ENCODE measurements at places on chromosomes 5 and 9.

DNA sequence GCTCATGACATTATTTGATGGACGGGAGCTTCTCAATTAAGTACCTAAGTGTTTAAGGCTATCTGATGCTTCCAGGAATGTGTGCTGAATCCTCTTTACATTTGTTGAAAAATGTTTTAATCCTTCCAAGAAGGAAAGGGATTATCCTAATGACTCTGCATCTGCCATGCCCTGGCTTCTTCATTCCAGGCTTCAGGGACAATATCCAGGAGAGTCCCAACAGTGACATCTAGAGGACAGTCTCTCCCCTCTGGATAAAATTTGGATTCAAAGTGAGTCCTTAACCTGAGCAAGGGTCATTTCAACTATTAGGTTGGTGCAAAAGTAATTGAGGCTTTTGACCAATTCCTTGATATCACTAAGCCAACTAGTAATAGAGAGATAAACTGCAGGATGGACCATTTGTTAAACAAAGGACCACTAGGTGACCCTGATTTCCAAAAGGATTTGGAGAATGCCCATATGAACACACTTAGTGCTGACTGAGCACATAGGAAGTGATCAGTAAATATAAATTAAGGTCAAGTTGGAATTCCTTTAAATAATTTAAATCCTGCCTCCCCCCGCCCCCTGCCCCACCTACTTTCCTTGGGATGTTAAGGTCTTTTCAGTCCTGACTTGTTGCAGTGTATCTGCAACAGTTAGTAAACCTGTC, 19.1 kb downstream of the TNFSF8 start:
- DNase-seq: no peak

- no peak for DNase-seq
Observed at GRCh38 chr5:149635394-149635793, 54.1 kb downstream of the ARHGEF37 start.

GRCh38 chr5:179405426-179406030, 60.3 kb upstream of the ADAMTS2 start:
- DNase-seq: no peak

DNA sequence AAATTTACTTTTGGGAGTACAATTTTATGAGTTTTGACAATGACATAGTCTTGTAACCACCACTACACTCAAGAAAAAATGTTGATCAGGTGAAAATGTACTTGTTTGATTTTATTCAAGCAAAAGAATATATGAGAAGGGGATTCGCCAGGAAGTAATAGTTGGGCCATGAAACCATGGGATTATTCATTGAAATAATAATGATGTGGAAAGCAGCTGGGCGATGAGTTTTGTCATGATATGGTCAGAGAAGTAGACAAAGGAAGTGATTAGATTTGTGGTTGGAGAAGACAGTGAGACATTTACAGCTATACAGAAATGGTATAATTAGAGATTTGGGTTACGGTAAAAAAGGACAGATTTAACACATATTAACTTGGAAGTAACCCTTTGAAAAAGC, 11.2 kb downstream of the HMGCR start:
- DNase-seq: no peak

- DNase-seq: no peak
Observed at GRCh38 chr9:135882011-135882410, 25.3 kb downstream of the CAMSAP1 start.

- no peak for DNase-seq
Observed at GRCh38 chr9:112863746-112864145, 26.9 kb downstream of the SLC46A2 start.

GRCh38 chr5:156800929-156801328, 49.2 kb upstream of the PPP1R2B start:
- DNase-seq: no peak
